ENCODE measurements at places on chromosomes 7 and 10. TPM values are rescaled to one million over a fixed set of nuclear protein-coding genes. Genes with fewer than 3 reads are reported as not detected.

The CHN2 gene
- 11.0 TPM for total RNA-seq

The CHAT gene
- total RNA-seq = not detected

The VAX1 gene
- not detected for total RNA-seq

The CRPPA gene
- 16.7 TPM for total RNA-seq

The KCNIP2 gene
- total RNA-seq = 2.1 TPM

The FAM25A gene
- total RNA-seq = not detected

The OR6V1 gene
- total RNA-seq = not detected

The TMEM236 gene
- total RNA-seq = under 0.01 TPM

The AGAP5 gene
- total RNA-seq = 4.7 TPM

The BNIP3 gene
- 20.9 TPM for total RNA-seq

The SPDYE1 gene
- not detected for total RNA-seq

The AGAP9 gene
- total RNA-seq = 1.0 TPM

The SEC31B gene
- total RNA-seq = 2.6 TPM

The TMEM196 gene
- 0.52 TPM for total RNA-seq

The INHBA gene
- total RNA-seq = 4.7 TPM

The HOXA3 gene
- total RNA-seq = 3.7 TPM

The LAMB1 gene
- total RNA-seq = 195 TPM

The FOXK1 gene
- 17.2 TPM for total RNA-seq

The OPN4 gene
- not detected for total RNA-seq

The NACAD gene
- total RNA-seq = 1.0 TPM

All from skeletal muscle tissue (tissue), 5 donors.